SK-N-SH (cell line): ENCODE measurements at places on chromosomes 7 and 10. TPM values are rescaled to one million over a fixed set of nuclear protein-coding genes. Genes with fewer than 3 reads are reported as not detected.
A peak's percentile ranks its signal among the peaks of the same experiment; 100 is the strongest.

DNA sequence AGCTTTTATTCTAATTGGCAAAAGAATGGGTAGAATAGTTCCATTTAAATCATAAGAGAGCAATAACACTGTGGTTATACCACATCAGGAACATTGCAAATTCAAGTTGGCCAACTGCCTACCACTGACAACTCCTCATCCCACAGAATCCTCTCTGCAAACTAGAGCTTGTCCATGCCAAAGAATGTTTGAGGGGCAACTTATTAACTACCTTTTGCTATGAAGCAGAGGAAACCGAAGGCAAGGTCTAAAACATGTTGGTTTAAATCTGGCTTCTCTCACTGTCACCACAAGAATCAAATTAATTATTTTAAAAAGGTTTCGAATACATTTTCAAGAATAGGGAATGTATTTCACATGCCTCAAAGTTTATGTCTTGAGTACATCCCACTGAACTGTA lies 36.0 kb downstream of the RHOBTB1 start:
- H3K27me3 ChIP-seq = no peaks in the 10 kb centered on the region
- peaks cover 21% of the 10 kb centered on the region for H3K36me3 ChIP-seq
- H3K4me1 ChIP-seq = peaks cover 8% of the 10 kb centered on the region

- H3K27ac ChIP-seq = no peak overlapping the region
- no peak overlapping the region for H3K4me3 ChIP-seq
- peaks cover 21% of the 10 kb centered on the region for H3K4me1 ChIP-seq
- no peak for DNase-seq
Measured at GRCh38 chr7:82757-83155, 109.6 kb upstream of the FAM20C start.

DNA sequence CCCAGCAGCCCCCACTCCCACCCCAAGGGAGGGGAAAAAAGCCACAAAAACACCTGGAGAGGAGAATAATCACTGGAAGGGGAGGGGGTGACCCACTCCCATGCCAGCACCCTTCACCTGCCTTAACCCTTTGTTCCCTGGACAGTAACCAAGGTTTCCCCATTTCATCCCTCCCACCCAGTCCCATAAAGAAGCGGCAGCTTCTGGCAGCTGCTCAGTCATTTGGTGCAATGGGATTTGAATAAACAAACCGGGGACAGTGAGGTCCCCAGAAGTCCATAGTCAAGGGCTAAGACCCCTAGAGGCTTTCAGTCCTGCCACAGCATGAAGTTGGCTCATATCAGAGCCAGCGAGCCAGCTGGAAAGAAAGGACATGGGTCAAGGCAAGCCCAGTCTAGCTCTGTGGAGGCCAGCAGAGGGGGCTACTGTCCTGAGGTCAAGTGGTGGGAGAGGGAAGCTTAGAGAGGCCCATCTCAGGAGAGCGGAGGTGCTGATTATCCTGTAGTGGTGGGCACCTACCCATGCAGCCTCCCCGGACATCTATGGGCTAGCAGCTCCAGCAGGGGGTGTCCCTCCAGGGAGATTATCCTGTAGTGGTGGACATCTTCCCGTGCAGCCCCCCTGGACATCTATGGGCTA lies 58.9 kb upstream of the LBX1 start:
- DNase-seq = peak; percentile 87
- H3K27me3 ChIP-seq = peaks cover 20% of the 10 kb centered on the region

DNA sequence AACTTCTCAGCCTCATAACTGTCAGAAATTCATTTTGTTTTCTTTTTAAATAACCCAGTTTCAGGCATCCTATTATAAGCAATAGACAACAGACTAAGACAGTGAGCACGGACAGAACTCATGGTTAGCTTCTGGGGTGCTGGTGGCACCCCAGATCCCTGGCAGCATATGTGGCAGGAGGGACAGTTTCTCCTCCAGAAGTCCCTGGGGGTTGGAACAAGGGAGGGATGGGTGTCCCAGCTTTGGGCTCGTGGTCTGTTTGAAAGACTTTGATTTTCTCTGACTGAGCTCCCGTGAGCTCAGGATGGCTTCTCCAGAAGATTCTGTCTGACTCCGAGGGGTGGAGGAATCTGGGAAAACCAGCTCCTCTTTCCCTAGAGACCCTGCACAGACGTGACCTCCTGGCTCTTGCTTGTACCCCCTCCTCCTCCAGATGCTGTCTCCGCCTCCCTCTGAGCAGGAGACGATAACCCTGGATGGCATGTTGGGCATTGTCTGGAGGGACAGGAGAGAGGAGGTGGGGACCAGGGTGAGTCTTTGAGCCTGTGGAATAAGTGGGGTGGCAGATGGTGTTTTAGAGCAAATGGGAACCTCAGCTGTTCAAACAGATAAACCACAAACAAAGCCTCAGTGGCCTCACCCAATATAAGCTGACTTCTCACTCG lies 421.1 kb downstream of the GLRX3 start:
- no peak overlapping the region for H3K27ac ChIP-seq
- no peak for DNase-seq
- no peaks in the 10 kb centered on the region for H3K36me3 ChIP-seq
- no peaks in the 10 kb centered on the region for H3K27me3 ChIP-seq

DNA sequence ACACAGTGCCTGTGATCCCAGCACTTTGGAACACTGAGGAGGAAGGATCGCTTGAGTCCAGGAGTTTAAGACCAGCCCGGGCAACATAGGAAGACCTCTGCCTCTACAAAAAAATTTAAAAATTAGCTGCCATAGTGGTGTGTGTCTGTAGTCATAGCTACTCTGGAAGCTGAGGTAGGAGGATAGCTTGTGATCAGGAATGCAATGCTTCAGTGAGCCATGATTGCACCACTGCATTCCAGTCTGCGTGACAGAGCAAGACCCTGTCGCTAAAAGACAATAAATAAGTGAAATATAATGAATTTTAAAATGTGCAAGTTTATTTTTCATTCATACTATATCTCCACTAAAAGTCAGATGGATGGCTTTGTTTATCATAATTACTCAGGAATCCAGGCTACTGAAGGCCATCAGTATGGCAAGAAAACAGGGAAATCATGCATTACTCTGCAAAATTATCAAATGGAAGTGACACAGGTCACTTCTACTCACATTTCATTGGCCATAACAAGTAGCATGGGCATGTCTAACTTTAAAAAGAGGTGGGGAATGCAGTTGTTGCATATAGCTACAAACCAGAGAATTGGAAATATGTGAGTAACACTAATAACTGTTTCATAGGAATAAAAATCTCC lies 32.9 kb upstream of the FAM3C start:
- no peaks in the 10 kb centered on the region for H3K27me3 ChIP-seq
- H3K4me3 ChIP-seq = no peak overlapping the region
- H3K36me3 ChIP-seq = no peaks in the 10 kb centered on the region

- no peaks in the 10 kb centered on the region for H3K27me3 ChIP-seq
- DNase-seq = no peak
- H3K36me3 ChIP-seq = no peaks in the 10 kb centered on the region; the same call in 1 of the 2 replicates
- H3K4me1 ChIP-seq = no peaks in the 10 kb centered on the region
- no peak overlapping the region for H3K27ac ChIP-seq
Measured at GRCh38 chr10:35517431-35518181, 87.5 kb upstream of the GJD4 start.

GRCh38 chr7:121302214-121302745 lies 26.5 kb upstream of the WNT16 start:
- no peak overlapping the region for H3K4me3 ChIP-seq
- no peak for DNase-seq
- H3K36me3 ChIP-seq = no peaks in the 10 kb centered on the region
- H3K27me3 ChIP-seq = no peaks in the 10 kb centered on the region
- peaks cover 58% of the 10 kb centered on the region for H3K4me1 ChIP-seq
- H3K27ac ChIP-seq = no peak overlapping the region

GRCh38 chr7:157299317-157299612 lies 37.5 kb upstream of the DNAJB6 start:
- no peak overlapping the region for H3K4me3 ChIP-seq
- H3K27ac ChIP-seq = no peak overlapping the region
- no peak for DNase-seq
- H3K27me3 ChIP-seq = no peaks in the 10 kb centered on the region

DNA sequence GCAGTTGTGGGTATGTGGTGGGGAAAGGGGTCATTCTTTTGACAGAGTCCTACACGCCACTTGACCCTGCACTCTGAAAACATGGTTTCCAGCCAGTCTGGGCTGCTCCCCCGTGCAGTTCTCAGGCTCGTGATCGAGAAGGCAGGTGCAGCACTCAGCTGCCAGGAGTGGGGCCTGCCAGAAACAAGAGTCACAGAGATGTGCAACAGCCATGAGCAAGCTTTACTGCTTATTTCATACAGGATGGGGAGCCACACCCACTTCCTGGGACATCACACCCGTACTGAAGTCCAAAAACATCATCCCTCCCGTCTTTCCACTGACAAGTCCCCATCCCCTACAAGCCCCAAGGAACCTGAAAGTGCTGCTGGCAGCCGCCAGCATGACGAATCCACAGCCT lies 9.3 kb downstream of the ATG9B start:
- no peaks in the 10 kb centered on the region for H3K36me3 ChIP-seq
- no peak for DNase-seq
- H3K4me1 ChIP-seq = peaks cover 31% of the 10 kb centered on the region; the same call in 1 of the 2 replicates
- no peak overlapping the region for H3K27ac ChIP-seq
- no peak overlapping the region for H3K4me3 ChIP-seq

DNA sequence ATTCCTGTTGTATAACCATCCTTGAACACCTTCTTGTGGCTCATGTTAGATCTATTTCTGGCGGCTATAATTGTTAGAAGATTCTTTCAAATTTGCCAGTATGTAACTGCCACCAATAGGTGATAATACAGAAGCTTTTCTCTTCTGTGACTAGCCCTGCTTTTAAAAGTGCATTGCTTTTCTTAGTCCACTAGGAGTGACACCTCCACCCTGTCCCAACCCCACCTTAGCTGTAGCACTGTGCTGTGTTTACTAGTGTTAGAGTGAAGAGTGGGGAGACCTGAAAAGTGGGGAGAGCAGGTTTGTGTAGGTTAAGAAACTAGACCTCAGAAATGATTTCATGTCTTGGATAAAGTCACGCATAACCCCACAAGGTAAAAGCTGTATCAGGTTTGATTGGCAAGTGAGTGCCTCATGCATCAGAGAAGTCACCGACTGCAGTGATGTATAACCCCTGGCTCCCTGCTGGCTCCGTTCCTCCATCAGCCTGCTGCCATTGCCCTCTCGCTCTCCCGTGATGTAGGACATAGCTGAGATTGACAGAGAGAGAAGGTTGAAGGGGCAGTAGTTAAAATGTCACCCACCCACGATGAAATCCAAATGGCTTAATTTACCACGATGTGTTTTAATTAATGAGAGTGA lies 12.5 kb downstream of the NPVF start:
- no peaks in the 10 kb centered on the region for H3K4me1 ChIP-seq
- no peaks in the 10 kb centered on the region for H3K36me3 ChIP-seq
- 0 out of 2 replicates have a peak, but pooled peaks cover 8% of the 10 kb centered on the region for H3K27me3 ChIP-seq

GRCh38 chr7:157909370-157909769 lies 572.6 kb downstream of the DNAJB6 start:
- no peak overlapping the region for H3K4me3 ChIP-seq
- no peak overlapping the region for H3K27ac ChIP-seq
- no peaks in the 10 kb centered on the region for H3K4me1 ChIP-seq
- no peaks in the 10 kb centered on the region for H3K27me3 ChIP-seq
- no peak for DNase-seq

DNA sequence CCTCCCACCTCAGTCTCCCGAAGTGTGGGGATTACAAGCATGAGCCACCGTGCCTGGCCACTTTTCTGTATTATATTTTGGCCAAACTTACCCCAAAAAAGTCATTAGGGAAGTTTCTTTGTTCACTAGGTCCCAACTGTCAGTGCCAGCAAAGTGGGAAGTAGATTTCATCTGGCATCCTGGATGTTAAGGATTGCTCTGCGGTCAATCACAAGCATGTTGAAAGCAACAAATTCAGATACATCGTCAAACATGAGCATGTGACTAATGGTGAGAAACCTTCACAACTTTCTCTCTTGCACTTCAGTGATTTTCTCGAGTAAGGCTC lies 14.3 kb upstream of the LRRC17 start:
- H3K36me3 ChIP-seq = no peaks in the 10 kb centered on the region
- no peak for DNase-seq
- peaks cover 7% of the 10 kb centered on the region; the same call in 1 of the 2 replicates for H3K4me1 ChIP-seq
- no peak overlapping the region for H3K4me3 ChIP-seq
- peak overlapping the region; percentile 69; the same call in 1 of the 2 replicates for H3K27ac ChIP-seq

GRCh38 chr7:119936836-119937235 lies 336.1 kb upstream of the KCND2 start:
- peaks cover 10% of the 10 kb centered on the region; the same call in 1 of the 2 replicates for H3K27me3 ChIP-seq
- DNase-seq = no peak
- H3K36me3 ChIP-seq = no peaks in the 10 kb centered on the region
- no peaks in the 10 kb centered on the region for H3K4me1 ChIP-seq
- H3K27ac ChIP-seq = no peak overlapping the region

GRCh38 chr7:69880840-69881239 lies 282.6 kb downstream of the AUTS2 start:
- H3K36me3 ChIP-seq = no peaks in the 10 kb centered on the region
- H3K4me1 ChIP-seq = peaks cover 42% of the 10 kb centered on the region
- no peak overlapping the region for H3K4me3 ChIP-seq
- H3K27me3 ChIP-seq = no peaks in the 10 kb centered on the region

DNA sequence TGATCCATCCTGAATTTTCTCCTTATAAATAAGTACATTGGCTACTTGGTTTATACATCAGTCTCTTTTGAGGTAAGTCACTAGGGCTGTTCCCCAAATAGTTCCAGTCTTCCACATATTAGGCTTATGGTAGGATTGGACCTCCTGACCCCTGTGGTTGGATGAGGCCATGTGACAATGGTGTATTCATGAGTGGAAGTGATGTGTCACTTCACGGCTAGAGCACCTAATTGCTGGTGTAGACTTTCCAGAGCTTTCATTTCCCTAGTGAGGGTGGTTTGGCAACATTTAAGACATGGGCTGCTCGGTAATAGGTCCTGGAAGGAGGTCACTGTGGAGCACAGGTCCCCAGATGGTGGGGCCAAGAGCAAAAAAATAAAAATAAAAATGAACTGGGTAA lies 141.2 kb upstream of the ABCB5 start:
- no peaks in the 10 kb centered on the region for H3K4me1 ChIP-seq
- no peak for DNase-seq
- H3K36me3 ChIP-seq = no peaks in the 10 kb centered on the region
- no peak overlapping the region for H3K4me3 ChIP-seq

GRCh38 chr10:20117471-20117870 lies 301.2 kb downstream of the PLXDC2 start:
- no peaks in the 10 kb centered on the region for H3K36me3 ChIP-seq
- DNase-seq = no peak
- H3K4me3 ChIP-seq = no peak overlapping the region

DNA sequence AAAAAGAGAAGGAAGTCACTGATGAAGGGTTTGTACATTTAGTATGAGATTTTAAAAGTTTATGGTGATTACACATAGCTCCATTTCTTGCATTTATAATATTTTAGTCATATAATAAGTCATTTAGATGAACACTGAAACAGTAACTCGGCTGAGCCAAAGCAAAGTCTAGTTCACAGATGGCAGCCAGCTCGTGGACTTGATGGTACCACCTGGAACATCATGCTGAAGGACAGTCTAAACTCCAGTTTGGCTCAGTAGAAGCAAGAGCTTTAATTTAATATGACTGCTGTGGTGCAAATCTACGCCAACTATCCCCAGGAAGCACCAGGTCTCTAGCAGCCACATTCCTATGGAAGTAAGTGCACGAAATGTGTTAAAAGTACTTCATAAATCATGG lies 16.4 kb downstream of the SRI start:
- H3K36me3 ChIP-seq = peaks cover 84% of the 10 kb centered on the region
- no peak overlapping the region for H3K4me3 ChIP-seq
- no peaks in the 10 kb centered on the region for H3K27me3 ChIP-seq
- no peak for DNase-seq
- no peak overlapping the region for H3K27ac ChIP-seq

The C10orf105 gene
- not detected in 2 replicates for polyA plus RNA-seq

The TSPAN33 gene
- polyA plus RNA-seq = 6.9 and 7.2 TPM in 2 replicates

The PAPSS2 gene
- polyA plus RNA-seq = 50.0 and 55.0 TPM in 2 replicates

The VAX1 gene
- not detected in 2 replicates for polyA plus RNA-seq

The HOXA6 gene
- polyA plus RNA-seq = not detected in 2 replicates

The NPSR1 gene
- not detected in 2 replicates for polyA plus RNA-seq

The PLAC9 gene
- polyA plus RNA-seq = 0.21 TPM in 1 of 2 replicates, not detected in the other
